ENCODE measurements at places on chromosomes 13 and 19.

- DNase-seq, result no peak
These were observed 144.4 kb downstream of the ZIC5 start for GRCh38 chr13:99827011-99827772.

DNA sequence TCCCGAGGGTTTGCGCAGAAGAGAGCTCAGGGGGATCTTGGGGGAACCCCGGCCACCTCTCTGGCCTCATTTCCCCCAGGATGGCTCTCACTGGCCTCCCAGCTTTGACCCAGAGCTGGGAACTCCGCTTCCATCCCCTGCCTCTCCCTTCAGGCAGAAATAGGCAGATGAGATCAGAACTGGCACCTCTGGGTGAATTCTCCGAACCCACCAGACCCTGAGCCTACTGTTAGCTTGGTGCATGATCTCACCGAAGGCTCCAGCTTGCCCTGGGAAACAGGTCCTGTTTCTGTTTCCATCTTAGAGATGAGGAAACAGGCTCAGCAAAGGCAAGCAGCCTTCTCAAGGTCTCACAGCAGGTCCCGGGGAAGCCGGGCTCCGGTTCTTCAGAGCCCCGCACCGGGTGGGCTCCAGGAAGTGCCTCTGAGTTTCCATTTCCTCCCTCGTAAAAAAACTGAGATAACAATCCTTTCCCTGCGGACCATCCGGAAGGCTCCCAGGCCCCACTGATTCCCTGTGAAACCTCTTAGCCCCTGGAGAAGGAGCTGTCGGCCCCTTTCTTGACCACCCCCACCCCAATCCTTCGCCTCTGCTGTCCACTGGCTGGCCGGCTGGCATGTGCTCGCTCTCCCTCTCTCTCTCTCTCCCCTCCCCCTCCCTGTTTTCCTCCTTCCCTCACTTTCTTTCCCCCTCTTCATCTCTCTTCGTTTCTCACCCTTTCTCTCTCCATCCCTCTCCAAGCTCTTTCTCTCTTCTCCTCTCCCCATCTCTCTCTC, 2.1 kb downstream of the NECTIN2 start:
- no peak for DNase-seq

DNA sequence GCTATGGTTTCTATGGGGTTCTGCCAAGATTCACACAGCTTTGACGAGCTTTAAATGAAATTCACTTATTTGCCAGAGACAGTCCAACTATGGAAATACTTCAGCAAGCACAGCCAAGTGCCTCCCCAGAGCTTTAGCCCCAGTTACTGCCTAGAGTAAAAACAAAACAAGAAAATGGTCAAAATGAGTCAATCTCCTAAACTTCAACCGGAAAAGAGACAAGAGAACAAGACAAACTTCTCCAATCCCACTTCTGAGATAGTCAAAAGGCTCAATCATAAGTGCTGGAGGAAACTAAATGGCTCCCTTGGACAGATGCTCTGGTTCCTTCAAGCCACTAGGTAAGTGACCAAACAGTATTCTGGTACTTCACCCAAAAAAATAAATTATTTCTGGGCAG, 65.8 kb downstream of the KATNAL1 start:
- no peak for DNase-seq

- DNase-seq, result no peak
These were observed 139.0 kb downstream of the FLT1 start for GRCh38 chr13:28355822-28356371.

DNA sequence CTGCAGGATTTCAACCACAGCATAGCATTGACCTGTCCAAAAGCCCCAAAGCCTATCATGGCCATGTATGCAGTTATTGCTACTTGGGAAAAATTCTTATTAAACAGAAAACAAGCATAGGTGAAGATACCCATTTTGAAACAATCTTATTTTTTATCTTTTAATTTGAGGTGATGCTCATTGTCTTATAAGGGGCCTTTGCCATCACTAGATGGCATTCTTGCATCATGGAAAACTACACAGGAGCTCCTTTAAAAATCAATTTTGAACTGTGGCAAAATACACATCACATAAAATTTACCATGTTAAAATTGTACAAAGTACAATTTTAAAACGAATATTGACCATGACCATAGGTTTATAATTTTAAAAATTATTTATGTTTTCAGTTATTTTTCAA, 38.9 kb upstream of the ZNF835 start:
- no peak for DNase-seq

DNA sequence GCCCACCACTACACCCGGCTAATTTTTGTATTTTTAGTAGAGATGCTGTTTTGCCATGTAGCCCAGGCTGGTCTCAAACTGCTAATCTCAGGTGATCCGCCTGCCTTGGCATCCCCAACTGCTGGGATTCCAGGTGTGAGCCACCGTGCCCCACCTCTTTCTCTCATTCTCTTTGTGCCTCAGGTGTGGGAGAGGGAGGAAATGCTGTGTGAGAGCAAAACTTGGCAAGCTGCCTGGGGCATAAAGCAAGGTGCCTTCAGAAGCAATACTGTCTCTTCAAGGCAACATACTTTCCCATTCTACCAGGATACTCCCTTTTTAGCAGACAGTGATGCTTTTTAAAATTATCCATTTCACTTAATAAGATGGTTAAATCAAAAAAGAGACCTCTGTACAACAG, 53.2 kb upstream of the RFC3 start:
- no peak for DNase-seq

DNA sequence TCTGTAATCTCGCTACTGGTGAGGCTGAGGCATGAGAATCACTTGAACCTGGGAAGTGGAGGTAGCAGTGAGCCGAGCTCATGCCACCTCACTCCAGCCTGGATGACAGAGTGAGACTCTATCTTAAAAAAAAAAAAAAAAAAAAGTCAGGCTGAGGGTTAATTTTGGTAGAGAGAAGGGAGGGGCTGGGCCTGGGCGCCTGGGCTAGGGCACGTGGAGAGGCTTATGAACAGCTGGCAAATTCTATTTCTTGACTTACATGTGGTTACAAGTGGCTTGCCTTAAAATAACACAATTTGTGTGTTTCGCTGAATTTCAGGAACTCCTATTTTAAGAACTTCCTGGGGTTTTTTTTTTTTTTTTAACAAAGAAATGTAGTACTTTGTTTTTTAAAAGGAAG, 47.6 kb upstream of the MAP3K10 start:
- no peak for DNase-seq

DNA sequence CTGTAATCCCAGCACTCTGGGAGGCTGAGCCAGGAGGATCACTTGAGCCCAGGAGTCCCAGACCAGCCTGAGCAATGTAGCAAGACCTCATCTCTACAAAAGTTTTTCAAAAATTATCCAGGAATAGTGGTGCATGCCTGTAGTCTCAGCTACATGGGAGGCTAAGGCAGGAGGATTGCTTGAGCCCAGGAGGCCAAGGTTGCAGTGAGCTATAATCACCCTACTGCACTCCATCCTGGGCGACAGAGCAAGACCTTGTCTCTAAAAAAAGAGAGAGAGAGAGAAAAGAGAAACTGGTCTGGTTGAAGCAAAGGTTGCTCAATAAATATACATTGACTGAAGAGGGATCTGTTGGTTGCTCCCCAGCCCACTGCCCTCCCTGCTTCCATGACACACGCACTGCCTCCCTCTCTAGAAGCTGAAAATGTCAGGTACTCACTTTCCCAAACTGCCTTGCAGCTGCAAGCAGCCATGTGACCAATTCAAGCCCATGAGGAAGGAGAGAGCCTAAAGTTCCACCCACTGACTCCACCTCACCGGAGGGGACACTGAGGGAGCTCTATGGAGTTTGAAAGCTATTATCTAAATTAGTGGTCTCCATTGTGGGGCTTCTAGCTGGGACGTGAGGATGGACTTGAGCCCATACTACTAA, 14.0 kb downstream of the CEACAM16 start:
- DNase-seq, result no peak

DNA sequence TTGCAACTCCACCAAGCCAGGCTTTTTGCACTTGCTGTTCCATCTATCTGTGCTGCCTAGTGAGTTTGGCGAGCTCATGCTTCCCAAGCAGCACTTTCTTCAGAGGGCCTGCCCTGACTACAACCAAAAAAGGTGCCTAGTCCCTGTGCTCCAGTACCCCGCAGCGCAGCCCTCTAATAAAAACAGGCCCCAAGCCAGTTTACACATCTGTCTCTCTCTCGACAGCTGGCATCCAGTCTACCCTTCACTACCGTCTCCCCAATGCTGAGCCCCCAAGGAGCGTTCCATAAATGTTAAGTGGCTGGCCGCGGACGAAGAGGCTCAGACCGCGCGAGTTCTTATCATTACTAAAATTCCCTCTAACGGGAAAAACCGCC, 512 bp downstream of the MED4 start:
- no peak for DNase-seq

DNA sequence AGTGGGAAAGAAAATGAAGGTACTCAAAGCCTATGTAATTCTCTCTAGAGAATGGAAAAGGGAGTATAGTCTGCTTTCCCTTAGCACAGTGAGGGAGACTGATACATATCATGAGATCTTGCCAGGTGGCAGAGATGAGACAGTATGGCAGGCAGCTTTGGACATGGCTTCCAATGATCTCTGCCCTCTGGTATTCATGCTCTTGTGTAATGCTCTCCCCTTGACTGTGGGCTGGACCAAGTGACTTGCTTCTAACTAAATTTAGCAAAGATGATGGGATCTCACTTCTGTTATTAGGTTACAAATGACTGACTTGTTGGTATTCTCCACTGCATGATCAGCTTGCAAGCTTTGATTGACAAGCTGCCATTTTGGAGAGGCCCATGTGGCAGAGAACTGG, 10.2 kb downstream of the ZNF132 start:
- DNase-seq, result no peak

DNA sequence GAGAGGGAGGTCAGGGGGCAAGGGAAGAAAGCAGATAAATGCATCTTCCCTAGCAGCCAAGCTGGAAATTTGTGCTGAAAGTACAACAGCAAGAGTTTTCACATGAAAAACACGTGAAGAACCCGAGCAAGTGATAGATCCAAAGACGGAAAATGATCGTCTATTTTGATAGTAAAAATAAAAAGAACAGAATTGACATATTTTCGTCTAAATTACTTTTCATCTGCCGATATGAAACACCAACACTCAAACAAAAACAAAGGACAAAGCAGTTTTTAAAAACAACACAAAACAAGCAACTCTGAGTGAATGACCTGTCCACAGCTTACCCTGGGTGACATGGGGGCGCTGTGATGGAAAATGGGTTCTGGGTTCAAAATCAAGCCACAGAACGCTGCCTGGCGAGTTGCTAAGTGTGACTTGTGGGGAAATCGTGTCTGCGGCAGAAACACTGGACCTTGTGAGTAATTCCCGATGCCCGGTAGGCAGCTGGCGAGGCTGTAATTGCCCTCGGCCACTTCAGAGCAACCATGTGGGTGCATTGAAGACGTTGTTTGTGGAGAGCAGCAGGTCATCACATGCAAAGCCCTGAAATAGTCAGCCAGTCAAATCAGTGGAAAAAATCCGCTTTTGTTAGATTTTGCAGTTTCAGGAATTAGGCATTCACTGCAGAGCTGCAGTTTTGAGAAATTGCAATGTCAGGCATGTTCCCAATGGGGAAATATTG, 7.4 kb downstream of the SOX1 start:
- no peak for DNase-seq

- no peak for DNase-seq
These were observed 6.3 kb downstream of the ARRDC5 start for GRCh38 chr19:4896372-4896771.

GRCh38 chr13:97554496-97554895, 120.5 kb downstream of the RAP2A start:
- DNase-seq, result no peak

DNA sequence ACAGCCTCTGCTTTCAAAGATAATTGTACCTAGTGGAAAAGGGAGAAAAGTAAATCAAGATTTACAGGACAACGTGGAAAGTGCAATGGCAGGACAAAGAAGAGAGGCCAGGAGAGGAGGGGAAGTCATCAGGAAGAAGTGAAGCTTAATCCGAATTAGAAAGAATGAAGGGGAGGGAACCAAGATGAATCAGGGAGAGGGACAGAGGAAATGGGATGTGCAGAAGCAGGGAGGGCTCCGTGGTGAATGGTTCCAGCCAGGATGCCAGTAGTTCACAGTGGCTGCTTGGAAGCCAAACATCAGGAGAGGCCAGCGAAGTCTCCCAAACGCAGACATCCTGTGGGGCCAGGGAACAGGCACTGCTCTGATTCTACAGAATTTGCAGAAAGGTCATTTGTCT, 144.4 kb downstream of the LIG4 start:
- no peak for DNase-seq

GRCh38 chr19:2702170-2703076, at the start of gene GNG7:
Gene GNG7 (minus strand): TSS chr19:2702694. CDS start chr19:2520688, 182,006 bp downstream.
- peak; percentile 96 for DNase-seq

DNA sequence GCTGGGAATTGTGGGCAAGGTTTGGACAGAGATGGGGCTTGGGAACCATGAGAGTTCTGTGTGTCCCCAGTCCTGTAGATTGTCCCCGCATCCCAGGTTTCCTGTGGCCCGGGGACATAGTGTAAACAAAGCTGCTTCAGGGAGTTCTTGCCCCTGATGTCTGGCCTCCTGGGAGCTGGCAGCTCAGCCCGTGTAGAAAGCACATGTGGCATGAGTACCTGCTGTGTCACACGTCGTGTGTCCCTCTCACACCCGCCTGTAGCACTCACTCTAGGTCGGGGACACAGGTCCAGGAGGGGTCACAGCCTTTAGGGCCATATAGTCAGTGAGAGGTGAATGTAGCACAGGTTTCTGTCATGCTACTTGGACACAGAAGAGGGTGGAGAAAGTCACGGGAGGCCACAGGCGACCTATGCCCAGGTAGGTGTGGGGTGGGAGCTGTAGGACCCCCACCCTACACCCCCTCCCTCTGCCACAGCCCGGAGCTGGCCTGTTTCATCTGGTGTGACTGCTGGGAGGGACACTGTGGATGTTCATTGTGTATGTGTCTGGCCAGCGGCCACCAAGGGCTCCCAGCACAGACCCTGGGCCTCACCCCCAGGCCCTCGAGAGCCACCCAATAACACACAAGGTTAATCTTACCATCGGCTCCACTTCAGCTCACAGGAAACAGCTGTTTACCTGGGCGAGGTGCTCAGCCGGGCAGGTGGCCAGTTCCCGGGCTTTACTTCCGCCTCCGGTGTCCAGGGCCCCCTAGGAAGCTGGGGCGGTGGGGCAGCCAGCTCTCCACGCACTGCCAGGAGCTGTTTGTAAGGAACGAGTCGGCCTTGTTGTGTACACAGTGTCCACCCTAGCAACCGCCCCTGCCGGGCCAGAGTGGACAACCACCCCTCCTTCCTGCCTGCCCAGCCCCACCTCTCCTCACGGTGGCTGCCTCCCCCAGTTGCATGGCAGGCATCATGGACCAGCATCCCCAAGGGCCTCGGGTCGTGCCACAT, 49.7 kb downstream of the COMP start:
- DNase-seq, result no peak

- DNase-seq, result no peak
These were observed 351.5 kb downstream of the KLF12 start for GRCh38 chr13:73782450-73783449.

- DNase-seq, result no peak
These were observed 17.5 kb downstream of the DDX39A start for GRCh38 chr19:14401468-14402195.

GRCh38 chr19:40303765-40304164, 18.6 kb upstream of the AKT2 start:
- no peak for DNase-seq
